ENCODE measurements at places on chromosomes 7 and 10.

DNA sequence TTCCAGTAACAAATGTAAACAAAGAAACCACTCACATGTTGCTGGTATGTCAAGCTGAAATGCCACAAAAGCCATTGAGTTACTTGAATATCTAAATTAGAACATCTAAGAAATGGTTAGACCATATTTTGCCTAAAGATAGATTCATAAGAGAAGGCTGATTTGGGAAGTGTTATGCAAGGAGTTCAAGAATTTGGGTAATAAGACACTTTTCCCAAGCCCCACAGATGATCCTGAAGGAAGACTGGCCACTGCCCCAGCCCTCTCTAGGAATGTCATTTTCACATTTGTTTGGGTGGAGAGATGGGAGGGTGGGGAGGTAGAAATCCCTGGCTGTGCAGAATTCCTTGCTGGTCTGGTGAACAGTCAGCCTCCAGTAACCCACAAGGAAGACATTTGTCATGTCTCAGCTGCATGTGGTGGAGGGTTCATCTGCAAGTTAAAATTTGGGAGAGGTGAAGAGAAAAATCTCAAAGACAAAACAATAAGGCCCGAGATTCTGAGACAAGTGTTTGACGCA lies 427.2 kb upstream of the KLF6 start:
- no peak for DNase-seq

DNA sequence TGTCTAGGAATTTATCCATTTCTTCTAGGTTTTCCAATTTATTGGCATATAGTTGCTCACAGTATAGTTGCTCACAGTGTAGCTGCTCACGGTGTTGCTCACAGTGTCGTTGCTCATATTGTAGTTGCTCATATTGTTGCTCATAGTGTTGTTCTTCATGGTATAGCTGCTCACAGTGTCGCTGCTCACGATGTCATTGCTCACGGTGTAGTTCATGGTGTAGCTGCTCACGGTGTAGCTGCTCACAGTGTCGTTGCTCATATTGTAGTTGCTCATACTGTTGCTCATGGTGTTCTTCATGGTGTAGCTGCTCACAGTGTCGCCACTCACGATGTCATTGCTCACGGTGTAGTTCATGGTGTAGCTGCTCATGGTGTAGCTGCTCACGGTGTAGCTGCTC lies 7.7 kb upstream of the PRKAR1B start:
- DNase-seq = no peak

DNA sequence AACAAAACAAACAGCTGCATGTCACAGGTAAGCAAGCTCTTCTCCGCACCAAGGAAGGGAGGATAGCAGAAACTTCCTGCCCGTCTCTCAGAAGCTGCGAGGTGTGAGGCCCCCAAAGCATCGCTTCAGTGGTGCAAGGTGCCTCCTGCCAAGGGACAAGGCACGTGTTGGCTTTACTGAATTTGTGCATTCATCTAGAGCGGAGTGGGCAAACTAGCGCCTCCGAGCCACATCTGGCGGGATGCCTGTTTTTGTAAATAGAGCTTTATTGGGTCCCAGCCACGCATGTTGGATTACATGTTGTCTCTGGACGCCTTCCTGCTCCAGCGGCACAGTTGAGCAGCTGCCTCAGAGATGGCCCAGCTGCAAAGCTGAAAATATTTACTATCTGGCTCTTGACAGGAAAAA lies 27.7 kb downstream of the PHYH start:
- DNase-seq = no peak

DNA sequence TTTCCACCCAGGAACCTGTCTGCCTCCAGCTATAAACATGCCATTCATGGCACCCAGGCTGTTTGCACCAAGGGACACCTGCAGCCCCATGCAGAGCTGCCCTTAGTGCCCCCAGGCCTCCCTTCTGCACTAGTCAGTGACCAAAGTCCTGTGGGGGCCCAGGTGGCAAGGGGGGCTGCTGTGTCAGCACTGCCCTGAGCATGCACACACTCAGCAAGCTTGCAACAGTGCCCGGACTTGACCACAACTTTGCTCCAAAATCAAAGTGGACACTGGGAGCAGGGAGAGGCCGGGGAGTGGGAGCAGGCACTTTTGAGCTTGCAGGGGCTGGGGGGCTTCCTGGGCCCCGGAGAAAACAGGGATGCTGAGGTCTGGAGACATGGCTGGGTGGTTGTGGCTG lies 192.9 kb upstream of the MBL2 start:
- no peak for DNase-seq
